HT-29 (cell line): ENCODE measurements at places on chromosomes 12 and 14.
A peak's percentile ranks its signal among the peaks of the same experiment; 100 is the strongest.

DNA sequence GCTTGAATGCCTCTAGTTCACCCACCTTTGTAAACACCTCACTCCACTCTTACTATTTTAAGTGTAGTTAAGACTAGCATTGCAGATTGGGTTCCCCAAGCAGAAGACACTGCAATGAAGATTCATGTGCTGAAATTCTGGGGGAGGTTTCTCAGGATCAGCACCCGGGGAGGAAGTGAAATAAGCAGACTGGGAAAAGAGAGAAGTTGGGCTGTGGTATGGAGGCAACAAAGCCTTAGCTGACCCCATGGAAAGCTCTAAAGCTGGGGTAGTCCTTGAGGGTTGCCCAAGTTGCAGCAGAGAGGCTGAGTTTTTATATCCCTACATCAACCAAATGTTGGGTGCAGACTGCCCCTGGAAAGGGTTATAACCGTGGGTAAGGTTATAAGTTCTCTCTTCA lies 23.9 kb upstream of the IGF1 start:
- no peak for DNase-seq

- no peak for DNase-seq
Observed at GRCh38 chr12:72288911-72289310, 16.7 kb downstream of the TRHDE start.

- DNase-seq, result peak; percentile 54
Observed at GRCh38 chr14:75648066-75648838, 12.4 kb downstream of the ERG28 start.

GRCh38 chr12:13149411-13149810 lies 45.9 kb upstream of the GSG1 start:
- DNase-seq, result no peak

GRCh38 chr14:104222396-104223036 lies 84.1 kb downstream of the KIF26A start:
- DNase-seq, result no peak

DNA sequence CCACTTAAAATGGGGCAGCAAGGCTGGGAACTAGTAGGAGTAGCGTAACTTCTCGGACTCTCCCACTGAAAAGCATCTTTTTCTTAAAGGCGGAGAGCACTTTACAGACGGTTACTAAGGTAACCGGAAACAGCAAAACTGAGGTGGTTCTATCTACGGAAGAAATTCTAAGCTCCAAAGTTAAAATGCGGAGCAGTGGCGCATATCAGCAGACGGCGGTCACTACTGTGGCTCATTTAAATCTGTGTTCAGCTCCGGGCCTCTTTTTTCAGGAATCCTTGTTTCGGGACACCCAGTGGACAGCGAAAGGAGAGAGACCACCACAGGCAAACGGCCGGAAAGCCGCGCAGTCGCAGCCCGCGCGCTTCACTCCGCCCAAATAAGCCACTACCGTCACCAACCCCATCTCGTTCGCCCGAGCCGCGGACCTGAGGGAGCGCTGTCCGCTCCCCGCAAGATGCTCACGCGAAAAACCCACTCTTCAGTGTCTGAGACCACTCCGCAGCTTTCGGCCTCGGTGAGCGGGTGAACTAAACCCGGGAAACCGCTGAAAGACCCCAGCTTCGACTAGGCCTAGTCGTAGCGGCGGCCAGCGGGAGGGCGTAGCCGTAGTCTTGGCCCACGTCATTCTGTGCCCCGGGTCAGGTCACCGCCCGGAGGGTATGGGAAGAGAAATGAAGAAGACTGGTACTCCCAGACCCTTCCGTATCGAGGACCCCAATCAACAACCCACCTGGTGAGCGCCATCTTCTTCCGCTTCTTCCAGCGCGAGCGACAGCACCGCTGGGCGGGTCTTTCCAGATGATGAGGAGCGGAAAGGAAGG lies at the start of gene SNW1:
SNW1 (minus strand) TSS at position 776 of the 824 bp plus-strand sequence; CDS start at position 747, 29 bp downstream.
- DNase-seq, result peak; percentile 83

- DNase-seq, result no peak
Observed at GRCh38 chr14:54354096-54354495, 42.7 kb upstream of the CDKN3 start.

DNA sequence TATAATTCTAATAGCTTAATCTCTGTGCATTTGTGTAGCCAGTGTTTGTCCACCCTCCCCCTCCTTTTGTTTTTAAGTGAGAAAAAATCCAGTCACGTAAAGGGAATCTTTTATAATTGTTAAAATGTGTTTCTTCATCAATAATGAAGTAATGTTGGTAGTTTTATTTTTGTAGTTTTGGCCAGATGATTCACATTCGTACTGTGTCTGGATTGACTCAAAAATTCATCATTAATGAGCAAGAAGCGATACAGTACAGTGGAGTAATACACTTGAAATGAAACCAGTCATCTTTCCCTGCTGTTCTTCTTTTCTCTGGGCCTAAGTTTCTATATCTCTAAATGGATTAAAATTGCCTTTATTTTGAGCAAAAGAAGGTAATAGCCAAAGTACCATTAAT lies 86.5 kb downstream of the SRGAP1 start:
- no peak for DNase-seq

- DNase-seq, result no peak
Observed at GRCh38 chr12:104638218-104638850, 181.6 kb downstream of the CHST11 start.

DNA sequence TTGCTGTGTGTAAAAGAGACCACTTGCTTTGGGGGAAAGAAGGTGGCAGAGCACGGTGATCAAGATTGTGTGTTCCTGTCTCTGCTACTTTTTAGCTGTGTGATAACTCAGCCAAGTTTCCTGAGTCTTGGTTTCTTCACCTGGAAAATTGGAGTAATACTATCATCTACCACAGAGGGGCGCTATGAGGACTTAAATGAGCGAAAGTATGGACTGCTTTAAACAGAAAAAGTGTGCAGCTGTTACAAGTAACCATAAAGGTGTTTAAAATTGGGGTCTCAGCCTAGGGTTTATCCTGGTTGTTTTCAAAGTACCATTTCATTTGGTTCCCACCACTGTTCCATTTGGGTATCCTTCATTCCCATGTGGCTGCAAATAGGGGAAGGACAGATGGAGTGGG lies 65.9 kb upstream of the WSCD2 start:
- peak; percentile 15 for DNase-seq

DNA sequence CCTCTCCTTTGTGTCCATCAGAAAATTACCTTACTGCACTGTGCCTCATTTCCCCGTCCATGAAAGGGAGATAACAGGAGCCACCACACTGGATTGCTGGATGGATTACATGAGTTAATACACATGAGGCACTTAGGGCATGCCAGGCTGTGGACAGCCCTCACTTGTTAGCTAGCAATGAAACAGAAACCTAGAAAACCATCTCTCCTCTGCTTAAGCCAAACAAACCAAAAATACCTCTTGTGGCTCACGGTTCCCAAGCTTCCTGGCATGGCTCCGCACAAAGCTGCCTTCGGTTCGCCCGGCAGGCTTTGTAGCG lies 660 bp upstream of the HCFC2 start:
- DNase-seq, result peak; percentile 31

- DNase-seq, result no peak
Observed at GRCh38 chr14:72646861-72647528, 246.9 kb downstream of the DPF3 start.

DNA sequence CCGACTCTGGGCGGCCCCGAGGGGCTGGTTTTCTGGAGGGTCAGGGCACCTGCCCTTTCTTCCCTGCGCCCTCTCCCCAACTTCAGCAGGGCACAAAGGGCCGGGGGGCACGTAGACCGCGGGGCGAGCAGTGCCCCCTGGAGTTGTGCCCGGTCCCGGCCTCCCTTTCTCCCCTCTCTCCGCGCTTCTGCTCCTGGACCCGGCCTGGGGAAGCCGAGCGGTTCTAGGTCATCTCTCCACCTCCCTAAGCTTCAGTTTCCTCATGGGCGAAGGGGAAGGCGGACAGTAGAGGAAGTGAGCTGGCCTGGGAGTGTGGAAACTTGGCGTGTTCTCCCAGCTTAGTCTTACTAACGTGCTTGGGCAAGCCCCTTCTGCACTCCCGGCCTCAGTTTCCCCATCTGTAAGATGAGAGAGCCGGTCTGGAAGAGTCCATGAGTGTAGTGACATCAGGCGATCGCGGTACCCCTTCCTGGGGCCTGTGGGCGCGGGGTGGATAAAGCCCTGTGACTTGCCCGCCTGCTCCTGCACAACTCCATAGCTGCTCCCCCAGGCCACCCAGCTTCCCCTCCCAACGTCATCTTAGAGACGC lies 158.6 kb upstream of the PARP11 start:
- DNase-seq, result peak; percentile 29

DNA sequence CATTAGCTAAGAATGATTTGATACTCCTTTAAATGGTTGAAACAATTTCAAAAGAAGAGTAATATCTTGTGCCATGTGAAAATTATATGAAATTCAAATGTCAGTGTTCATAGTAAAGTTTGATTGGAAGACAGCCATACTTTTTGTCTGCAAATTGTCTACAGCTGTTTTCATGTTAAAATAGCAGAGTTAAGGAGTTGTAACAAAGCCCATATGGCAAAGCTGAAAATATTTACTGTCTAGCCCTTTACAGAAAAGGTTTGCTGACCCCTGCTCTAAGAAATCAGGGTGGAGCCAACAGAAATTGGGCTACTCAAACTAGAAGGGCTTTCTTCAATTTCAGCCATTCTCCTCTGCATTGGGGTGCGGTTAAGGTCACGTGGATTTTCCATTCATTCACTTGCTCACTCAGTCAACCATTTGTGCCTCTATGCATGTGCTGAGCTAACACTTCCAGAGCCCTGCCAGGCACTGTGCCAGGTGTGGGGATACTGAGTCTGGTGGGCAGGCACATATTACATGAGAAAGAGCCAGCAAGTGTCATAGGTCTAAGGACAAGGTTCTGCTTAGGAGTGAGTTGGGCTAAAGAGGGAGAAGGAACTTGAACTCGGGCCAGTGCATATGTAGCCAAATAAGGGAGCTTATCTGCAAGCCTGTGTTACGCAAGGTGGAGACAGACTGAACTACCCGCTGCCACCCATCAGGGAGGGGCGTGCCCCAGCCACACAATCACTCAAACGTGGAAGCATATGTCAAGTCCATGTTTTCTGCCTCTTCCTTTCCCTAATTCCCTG lies 139.8 kb upstream of the NOS1 start:
- no peak for DNase-seq

- DNase-seq, result no peak
Observed at GRCh38 chr12:115835445-115835844, 442.0 kb downstream of the MED13L start.

DNA sequence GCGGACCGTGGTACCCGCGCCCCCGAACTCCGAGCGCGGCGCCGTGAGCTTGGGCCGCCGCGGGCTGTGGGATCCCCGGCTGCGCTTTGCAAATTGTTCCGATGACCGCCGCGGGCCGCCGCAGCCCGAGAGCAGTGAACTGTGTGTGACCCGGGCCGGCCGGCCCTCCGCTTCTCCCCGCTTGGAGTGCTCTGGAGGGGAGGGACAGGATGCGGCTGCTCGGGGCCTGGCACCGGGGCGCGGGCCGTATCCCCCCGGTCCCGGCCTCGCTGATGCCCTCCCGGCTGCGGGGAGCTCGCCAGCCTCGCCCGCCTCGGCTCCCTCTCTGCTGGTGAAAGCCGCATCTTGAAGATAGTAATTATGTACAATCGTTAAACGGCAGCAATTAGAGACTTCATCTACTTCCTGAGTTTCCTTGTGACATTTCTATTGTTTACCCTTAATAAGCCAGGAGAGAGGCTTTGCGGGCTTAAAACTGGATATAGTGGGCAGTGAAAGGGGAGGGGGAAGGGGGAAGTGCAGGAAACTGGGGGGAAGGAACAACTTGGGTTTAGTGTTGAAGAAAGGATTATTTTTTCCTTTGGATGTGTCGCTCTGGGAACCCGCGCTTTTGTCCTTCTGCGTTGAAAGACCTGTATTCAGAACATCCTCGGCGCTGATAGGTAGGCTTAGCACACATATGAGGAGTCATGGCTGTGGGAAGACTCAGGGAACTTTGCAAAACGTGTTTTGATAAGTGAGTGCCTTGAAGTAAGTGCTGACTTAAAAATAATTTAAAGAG lies 1.2 kb downstream of the PELI2 start:
- peak; percentile 41 for DNase-seq

DNA sequence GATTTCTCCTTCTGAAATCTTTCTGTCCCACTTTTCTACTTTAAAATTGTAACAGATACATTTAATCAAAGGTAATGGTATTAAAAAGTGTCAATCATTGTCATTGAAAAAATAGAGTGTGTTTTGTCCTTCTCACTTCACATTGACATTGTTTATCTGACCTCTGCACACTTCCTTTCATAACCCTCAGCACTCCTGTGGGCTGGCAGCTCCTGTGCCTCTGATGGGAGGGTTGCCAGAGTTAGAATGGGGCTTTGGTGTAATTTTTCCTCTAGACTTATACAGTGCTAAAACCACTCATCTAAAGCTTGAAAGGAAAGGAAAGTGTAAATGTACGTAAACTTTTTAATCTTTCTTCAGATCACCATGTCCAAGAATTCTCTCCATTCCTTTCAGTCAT lies 23.7 kb downstream of the KCNA1 start:
- no peak for DNase-seq

DNA sequence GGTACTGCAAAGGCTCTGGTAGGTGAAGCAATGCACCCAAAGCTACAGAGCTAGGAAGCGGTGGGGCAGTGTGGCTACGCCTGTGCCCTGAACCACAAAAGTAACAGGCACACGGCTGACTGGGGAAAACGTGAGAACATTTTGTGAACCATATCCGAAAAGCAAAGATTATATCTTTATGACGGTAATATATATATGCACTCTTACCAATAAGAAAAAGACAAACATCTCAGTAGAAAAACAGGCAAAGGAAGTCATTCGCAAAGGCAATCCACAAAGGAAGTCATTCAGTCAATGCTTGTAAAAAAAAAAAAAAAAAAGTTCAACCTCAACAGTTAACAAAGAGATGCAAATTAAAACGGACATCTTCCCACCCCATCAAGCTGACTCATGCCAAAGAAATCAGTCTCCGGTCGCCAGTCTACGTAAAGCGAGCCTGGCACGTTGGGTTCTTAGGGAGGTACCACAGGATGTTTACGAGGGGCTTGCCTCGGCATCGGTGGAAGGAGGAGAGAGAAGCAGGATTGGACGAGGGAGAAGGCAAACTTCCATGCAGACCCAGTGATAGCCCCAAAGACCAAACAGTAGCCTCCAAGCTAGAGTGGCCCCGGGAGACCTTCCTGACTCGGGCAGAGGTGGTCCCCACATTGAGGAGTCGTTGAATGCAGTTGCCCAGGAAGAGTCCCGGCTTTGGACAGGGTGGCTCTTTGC lies 39.4 kb upstream of the PPP2R5C start:
- DNase-seq, result peak; percentile 80

DNA sequence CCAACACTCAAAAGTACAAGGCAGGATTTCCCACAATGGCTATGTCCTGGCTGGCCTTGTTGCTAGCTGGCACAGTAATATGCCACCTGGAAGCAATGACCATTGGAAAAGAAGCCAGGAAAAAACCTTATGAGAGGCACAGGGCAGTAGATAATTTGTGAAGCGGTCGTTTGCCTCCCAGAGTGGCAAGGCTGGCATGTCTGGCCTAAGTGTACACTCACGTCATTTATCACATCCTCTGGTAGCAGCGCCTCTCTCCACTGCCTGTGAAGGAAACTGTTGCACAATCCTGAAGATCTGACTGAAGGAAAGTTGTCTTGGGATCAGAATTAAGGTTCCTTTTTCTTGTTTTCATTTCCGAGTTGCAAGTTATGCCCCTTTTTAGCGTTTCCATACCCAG lies 408.5 kb downstream of the ZFP36L1 start:
- DNase-seq, result no peak
